ENCODE measurements at places on chromosomes 4 and X. TPM values are rescaled to one million over a fixed set of nuclear protein-coding genes. Genes with fewer than 3 reads are reported as not detected.
A peak's percentile ranks its signal among the peaks of the same experiment; 100 is the strongest.

DNA sequence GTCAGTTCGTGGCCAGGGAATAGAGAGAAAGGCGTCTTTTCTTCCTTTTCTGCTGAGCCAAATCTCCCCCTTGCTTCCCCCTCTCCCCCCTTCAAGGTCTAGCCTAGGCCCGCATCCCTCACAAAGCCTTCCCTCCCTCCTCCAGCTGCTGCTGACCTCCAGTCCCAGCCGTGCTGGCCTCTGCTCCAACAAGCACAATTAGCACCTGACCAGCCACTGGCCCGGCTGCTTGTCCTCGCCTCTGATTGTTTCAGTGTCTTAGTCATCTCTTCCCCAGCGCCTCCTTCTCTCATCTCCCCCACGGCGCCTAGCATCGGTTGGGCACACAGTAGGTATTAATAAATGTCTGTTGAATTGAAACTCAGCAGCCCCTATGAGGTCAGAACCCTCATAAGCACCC, 4.2 kb downstream of the ELF4 start:
- H3K4me3 ChIP-seq: no peak overlapping the region
- no peaks in the 10 kb centered on the region for H3K36me3 ChIP-seq
- no peaks in the 10 kb centered on the region for H3K27me3 ChIP-seq

DNA sequence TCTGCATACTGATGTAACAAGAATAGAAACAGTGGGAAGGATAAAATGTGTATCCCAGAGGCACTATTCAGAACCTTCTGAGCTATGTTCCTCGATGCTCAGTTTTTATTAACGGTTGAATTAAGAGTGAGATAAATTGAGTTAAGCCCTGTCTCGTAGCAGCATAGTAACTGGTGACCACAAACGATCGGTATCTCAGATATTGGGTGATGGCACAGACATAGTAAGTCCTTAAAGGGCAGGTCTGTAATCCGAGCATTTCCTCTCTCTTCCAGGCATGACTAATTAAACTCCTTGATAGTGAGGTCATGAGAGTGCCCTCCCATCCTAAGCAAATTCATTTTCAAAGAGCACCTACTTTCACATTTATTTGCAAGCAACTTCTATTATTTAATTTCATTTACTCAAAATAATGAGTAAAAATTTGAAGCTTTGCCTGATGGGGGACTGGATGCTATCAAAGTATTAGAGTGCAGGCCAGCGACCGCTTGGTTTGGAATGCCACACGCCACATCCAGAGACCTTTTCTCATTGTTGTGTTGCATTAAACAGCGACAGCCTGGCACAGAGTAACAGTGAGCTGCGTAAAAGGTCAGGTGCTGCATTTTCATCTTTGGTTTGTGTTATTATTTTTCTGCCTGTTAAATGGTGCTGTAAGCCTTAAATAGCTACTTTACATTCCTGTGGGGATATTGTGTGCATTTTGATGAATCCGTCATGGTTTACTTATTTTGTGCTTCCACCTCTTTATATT, 101.9 kb downstream of the PCDH7 start:
- H3K27me3 ChIP-seq: no peaks in the 10 kb centered on the region
- H3K36me3 ChIP-seq: no peaks in the 10 kb centered on the region
- H3K27ac ChIP-seq: no peak overlapping the region
- DNase-seq: no peak

DMRTC1 gene
- total RNA-seq: 1.2 TPM

DNA sequence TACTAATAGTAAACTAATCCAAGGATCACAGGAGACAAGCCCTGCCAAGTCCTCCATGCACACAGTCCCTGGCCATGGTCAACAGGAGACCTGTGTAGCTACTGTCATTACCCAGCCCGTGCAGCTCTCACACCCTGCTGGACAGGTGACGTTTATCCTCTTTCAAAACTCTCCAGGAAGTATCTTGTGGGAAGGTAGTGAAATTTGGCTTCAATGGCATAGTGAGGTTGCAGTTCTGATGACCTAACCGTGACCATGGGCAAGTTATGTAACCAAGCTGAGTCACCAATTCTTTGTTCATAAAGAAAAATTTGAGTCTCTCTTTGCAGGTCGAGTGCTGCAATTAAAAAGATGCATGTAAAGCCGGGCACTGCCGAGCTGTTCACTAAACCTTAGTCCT, 11.3 kb upstream of the SLC2A9 start:
- H3K27me3 ChIP-seq: no peaks in the 10 kb centered on the region
- H3K36me3 ChIP-seq: no peaks in the 10 kb centered on the region
- no peak overlapping the region for H3K4me3 ChIP-seq
- peak overlapping the region; percentile 13 for H3K27ac ChIP-seq
- no peak for DNase-seq

DNA sequence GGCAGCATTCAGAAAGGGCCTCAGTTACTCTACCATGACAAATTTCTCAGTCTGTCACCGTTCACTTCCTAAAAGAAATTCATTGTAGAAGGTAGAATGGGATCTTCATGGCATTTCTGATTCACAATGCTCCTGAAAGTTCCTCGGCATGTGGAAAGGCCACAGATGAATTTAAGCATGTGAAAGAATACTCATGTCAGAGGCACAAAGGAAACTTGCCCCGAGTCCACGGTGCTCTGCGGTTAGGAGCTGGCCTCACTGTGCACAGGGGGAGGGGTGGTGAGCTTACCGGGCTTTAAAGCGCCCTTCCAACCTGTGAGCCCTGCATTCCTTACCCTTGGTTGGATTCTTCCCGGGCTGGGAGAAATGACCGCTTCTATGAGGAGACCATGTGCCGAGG, 9.3 kb downstream of the TKTL1 start:
- H3K4me3 ChIP-seq: no peak overlapping the region
- H3K4me1 ChIP-seq: no peaks in the 10 kb centered on the region
- H3K27me3 ChIP-seq: no peaks in the 10 kb centered on the region

DNA sequence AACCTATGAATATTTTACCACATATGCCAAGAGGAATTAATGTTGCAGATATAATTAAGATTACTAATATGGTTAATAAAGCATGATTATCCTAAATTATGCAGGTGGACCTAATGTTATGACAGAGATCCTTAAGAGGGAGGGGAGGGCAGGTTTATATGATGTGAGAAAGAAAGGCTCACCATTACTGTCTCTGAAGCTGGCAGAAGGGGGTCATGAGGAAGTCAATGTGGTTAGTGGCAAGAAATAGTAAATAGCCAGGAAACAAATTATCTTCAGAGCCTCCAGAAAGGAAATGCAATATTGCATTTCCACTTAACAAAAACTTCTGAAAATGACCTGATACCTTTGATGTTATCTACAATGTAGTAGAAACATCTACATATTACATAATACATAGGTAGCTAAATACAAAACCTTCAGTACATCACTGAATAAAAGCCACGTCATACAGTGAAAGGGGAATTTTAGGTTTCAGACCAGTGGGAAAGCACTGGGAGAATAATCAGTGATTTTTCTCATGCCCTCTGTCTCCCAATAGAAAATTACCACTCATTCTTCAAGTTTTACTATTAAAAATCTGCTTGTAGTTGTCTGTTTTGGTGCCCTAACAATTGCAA, 609.2 kb downstream of the SPOCK3 start:
- H3K36me3 ChIP-seq: no peaks in the 10 kb centered on the region
- H3K27ac ChIP-seq: no peak overlapping the region
- no peaks in the 10 kb centered on the region for H3K4me1 ChIP-seq

GRCh38 chr4:159197260-159197884, 94.5 kb downstream of the RAPGEF2 start:
- no peaks in the 10 kb centered on the region for H3K27me3 ChIP-seq
- no peak overlapping the region for H3K27ac ChIP-seq

DNA sequence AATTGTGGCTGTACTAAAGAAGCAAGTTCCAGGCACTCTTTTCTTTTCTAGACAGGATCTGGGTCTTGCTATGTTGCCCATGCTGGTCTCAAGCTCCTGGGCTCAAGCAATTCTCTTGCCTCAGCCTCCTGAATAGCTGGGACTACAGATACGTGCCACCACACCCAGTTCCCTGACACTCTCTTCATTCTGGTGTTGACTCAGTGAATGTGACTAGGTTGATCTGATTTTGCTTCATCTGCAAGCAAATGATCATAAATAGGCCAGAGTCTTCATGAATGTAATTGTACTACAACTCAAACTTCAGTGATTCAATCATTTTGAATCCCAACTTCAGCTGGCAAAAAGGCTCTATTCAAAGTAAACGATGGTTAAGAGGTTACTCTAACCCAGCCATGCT, 78.5 kb downstream of the APBB2 start:
- H3K27ac ChIP-seq: no peak overlapping the region
- DNase-seq: no peak
- H3K27me3 ChIP-seq: no peaks in the 10 kb centered on the region

DNA sequence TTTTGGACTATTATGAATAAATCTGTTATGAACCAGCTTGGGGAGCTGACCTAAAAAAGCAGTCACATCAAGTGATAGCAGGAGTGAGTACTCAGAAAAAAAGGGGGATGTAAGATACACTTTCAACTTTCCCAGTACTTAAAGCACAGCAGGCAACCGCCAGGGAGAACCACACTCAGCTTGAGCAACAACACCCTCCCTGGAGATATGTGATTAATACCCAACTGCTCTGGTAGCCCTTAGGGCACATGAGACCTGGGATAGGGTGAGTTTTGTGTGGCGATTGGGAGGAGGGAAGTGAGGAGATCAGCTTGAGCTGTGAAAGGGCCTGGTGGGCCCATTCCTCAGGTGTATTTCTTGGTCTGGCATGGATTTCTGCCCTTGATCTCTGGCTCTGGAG, 220.3 kb upstream of the SFRP2 start:
- no peaks in the 10 kb centered on the region for H3K36me3 ChIP-seq
- H3K4me3 ChIP-seq: no peak overlapping the region
- H3K27ac ChIP-seq: no peak overlapping the region
- no peak for DNase-seq
